ENCODE measurements at places on chromosomes 6 and 20.
A peak's percentile ranks its signal among the peaks of the same experiment; 100 is the strongest.

DNA sequence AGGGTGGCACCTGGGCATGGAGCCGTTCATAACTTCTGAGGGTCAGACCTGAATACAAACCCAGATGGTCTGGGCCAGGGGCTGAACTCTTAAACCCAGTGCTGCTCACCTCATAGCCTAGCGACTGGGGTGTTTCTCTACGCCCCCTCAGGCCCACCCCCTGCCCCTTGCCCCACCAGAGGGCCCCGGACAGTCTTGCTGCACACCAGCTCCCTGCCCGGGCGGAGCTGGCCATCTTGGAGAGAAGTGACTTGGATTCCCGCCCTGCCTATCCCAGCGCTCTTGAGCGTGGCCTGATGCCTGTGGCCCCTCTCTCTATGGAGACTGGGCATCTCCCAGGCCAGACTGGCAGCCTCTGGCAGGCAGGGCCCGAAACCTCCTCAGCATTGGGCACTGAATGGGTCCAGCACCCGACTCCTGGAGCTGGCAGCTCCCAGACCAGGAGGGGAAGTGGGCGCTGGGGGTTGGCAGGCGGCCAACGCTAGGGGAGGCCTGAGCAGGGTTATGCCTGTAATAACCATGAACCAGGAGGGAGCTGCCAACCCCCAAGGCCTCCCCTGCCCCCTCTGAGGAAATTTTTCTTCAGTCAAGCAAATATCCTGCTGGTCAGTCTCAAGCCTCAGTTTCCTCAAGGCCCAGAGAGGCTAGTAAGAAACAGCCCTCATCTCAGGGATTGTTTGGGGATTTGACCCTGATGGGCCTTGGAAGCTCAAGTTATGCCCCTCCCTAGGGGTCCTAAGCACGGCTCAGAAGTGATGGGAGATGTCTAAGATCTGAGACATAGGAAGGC, 169.5 kb downstream of the VEGFA start:
- peak; percentile 35 for DNase-seq

- no peak for DNase-seq
Observed at GRCh38 chr6:18206591-18206990, 51.4 kb downstream of the KDM1B start.

- no peak for DNase-seq
Observed at GRCh38 chr6:80402266-80402665, 295.8 kb downstream of the BCKDHB start.

DNA sequence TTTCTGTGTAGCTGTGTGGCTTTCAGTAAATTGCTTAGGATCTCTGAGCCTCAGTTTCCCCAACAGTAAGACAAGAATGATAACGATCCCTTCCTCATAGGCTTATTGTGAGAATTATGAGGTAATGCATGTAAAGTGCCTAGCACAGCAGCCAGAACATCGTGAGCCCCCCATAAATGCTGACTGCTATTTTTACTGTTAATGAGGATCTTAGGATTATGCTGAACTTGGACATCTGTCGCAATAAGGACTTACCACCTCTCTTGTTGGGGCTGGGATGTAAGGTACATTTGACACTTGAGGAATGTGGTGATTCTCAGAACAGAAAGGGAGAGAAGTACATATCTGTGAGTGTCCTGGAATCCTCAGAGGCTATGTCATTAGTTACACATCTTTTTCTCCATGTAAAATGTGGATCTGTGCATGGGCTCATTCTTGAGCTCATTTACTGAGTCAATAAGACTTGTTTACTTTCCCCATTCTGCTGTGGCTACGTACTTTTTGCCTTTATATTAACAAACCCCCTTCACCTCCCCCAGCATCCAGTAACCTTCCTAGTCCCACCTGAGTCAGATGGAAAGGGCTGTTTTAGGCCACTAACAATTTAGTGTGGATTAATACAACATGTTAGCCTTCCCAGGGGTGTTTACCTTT, 64.4 kb upstream of the PLEKHG1 start:
- DNase-seq: no peak

DNA sequence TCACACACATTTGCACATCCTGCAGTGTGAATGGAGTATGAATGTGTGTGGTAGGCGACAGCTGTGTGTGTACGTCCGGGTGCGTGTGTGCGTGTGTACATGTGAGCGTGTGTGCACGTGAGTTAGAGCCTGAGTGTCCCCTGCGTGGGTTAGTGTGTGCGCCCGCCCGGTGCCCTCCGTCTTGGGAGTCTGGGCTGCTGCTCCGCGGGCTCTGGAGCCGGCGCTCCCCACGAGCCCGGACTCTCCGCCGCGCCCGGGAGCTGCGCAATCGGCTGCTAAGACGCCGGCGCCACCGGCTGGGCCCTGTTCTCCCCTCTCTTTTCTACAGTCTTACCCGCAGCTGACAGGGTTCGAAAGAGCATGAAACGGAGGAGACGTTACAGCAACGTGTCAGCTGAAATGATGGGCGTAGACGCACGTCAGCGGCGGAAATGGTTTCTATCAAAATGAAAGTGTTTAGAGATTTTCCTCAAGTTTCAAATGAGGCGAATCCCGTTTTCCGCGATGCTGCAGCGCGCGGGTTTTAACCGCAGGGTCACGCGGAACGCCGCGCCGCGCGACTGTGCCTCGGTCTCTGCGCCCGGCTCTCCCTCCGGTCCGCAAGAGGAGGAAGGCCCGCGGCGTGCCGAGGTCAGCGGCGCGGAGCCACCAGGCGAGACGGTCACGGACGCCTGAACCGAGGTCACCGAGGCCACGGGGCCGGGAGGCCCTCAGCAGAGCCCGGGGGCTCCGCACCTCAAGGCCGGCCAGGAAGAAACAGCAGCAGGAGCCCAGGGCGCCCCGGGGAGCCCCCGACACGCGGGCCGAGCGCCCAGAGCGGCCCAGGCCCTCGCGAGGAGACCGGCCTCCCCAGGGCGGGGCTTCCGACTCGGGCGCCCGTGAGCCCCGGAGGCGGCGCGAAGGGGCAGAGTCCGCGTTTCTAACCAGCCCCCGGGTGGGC, 95.3 kb upstream of the BHLHE23 start:
- DNase-seq: peak; percentile 87
